ENCODE measurements at places on chromosomes 1 and 21.

GRCh38 chr1:162417650-162418049 is 5.7 kb upstream of the SH2D1B start:
- DNase-seq = no peak

- DNase-seq = no peak
Measured at GRCh38 chr1:46480959-46481646, 8.5 kb upstream of the DMBX1 start.

DNA sequence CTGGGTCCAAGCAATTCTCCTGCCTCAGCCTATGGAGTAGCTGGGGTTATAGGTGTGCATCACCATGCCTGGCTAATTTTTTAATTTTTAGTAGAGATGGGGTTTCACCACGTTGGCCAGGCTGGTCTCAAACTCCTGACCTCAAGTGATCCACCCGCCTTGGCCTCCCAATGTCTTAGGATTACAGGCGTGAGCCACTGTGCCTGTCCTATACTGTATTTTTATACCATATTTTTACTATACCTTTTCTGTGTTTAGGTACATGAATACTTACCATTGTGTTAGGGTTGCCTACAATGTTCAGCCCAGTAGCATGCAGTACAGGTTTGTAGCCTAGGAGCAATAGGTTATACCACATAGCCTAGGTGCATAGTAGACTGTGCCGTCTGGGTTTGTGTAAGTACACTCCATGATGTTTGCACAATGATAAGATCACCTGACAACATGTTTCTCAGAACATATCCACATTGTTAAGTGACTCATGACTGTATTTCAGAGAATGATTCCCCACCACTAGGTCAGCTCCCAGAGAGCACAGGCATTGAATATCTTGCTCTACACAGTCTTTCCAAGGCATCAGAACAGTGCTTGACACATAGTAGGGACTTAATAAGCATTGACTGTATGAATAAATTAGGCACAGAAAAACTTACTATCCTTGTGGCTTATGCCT is 6.0 kb upstream of the CITED4 start:
- no peak for DNase-seq

DNA sequence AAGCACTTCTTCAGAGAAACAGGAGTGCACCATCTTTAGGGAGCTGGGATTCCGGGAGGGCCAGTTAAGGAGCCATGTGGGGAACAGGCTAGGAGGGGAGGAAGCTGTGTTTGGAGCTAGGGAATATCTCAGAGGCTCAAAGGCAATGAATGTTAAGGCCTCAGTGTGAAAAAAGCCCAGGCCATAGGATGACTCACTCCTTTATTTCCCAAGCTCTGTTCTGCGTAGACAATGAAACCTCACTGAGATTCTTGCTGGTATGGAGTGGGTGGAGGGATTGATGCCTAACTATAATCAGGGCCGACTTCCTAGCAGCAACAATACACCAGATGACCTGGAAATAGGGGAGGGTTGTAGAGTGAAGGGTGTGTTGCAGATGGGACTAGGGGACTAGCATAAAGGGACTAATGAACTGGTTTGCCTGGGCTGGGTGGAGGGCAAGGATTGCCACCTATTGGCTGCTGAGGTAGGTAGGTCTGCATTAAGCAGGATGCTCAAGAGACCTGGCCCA is 2.1 kb downstream of the GNAT2 start:
- DNase-seq = no peak

GRCh38 chr1:3787349-3787715 is 9.0 kb downstream of the LRRC47 start:
- no peak for DNase-seq

DNA sequence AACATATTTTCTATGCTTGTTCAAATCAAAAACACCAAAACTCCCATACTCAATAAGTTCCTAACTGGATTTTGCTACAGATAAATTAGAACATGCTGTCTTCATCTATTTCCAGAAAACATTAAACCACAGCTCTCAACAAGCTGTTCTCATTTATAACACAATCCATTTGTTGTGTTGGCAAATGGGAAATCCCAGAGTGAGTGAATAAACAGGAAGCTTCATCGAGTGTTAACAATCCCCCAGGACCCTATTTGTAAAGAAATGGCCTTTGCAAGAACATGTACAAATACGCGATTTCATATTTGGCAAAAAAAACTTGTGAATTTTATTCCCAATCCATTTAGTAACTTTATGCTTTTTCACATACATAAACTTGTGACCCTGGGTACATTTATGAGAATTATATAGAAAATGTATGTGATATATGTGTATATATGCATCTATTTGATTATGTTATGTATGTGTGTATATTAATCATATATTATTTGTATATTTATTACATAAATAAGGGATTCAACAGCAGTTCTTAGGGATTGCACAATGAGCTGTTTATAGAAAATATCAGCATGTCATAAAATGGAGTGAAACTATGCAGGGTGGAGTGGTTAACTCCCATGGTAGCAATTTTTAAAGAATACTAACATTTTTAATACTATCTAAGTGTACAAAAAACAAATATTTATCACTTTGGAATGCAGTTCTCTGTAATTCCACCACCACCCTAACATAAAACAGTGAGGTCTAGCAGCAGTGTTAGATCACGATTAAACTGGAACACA is 160.0 kb downstream of the NEGR1 start:
- DNase-seq = no peak

All from Jurkat, Clone E6-1 (cell line).